Hepatic stellate cell (primary cell): ENCODE measurements at places on chromosomes 2 and 18.
A peak's percentile ranks its signal among the peaks of the same experiment; 100 is the strongest.

DNA sequence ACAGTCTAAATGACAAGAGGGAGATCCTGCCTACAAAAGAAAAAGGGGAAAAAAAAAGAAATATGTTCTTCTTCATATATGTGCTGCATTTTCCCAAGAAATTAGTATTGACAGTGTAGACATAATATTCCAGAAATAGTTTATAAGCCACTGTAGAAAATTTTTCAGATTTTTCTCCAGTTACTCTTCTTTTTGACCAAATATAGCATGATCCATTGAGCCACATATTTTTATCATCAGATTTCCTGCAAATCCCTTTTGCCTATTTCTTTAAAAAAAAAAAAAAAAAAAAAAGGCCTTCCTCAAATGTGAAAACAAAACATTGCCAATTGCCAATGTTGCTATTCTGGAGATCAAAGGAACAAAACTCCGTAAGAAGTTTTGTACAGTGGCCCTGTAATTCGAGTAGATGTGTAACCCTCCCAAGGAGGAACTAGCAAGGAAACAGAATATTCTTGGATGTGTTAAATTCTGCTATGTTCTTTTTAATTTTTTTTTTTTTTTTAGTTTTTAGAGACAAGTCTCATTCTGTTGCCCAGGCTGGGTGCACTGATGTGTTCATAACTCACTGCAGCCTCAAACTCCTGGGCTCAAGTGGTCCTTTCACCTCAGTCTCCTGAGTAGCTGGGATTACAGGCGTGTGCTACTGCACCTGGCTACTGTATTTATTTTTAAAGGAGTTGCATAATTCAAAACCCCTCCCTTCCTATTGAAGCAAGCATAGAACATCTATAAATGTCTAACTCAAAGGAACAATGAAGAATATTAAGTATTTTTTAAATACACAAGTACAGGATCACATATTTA lies 12.5 kb upstream of the CABYR start:
- peak; percentile 22 for DNase-seq

DNA sequence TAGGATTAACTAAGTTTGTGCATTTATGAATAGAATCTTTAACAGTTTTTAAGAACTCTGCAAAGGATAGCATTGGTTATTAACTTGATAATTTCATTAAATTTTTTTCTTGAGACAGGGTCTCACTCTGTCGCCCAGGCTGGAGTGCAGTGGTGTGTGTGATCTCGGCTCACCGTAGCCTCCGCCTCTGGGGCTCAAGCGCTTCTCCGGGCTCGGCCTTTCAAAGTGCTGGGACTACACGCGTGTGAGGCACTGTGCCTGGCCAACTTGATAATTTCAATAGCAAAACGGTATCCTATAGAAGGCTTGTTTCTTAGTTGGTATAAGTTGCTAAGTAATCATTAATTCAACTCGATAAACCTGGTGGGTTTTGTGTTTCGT lies 38.0 kb downstream of the ADNP2 start:
- no peak for DNase-seq

GRCh38 chr2:218893349-218894150 lies 12.9 kb downstream of the WNT10A start:
- no peak for DNase-seq

- no peak for DNase-seq
Measured at GRCh38 chr2:181892799-181893435, 1.4 kb downstream of the ITPRID2 start.

DNA sequence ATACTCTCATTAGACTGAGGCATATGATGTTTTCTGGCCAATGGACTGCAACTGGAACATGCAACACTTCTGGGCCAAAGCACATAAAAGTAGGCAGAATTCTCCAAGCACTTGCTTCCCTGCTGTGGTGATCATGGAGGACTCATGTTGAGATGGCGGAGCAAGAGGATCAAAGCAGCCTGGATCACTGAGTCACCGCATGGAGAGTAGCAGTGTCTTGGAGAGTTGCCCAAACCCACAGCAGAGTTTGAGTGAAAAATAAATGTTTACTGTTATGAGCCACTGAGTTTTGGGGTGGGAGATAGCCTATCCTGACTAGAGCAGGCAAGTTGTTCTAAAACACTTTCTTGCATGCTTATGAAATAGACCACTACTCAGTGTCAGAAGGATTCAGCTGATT lies 359.5 kb downstream of the ZNF521 start:
- DNase-seq = no peak

- DNase-seq = no peak
Measured at GRCh38 chr2:53397085-53397484, 370.5 kb upstream of the CHAC2 start.
